ENCODE measurements at places on chromosomes 11 and 22. TPM values are rescaled to one million over a fixed set of nuclear protein-coding genes. Genes with fewer than 3 reads are reported as not detected.

GRCh38 chr11:32722255-32722654, 72.2 kb downstream of the CCDC73 start:
- no peak for DNase-seq
- H3K4me3 ChIP-seq: no peak overlapping the region
- H3K4me1 ChIP-seq: no peaks in the 10 kb centered on the region
- no peaks in the 10 kb centered on the region for H3K36me3 ChIP-seq
- H3K27ac ChIP-seq: no peak overlapping the region
- no peaks in the 10 kb centered on the region for H3K27me3 ChIP-seq

Gene APOBEC3A
- 1.8 TPM for total RNA-seq

DNA sequence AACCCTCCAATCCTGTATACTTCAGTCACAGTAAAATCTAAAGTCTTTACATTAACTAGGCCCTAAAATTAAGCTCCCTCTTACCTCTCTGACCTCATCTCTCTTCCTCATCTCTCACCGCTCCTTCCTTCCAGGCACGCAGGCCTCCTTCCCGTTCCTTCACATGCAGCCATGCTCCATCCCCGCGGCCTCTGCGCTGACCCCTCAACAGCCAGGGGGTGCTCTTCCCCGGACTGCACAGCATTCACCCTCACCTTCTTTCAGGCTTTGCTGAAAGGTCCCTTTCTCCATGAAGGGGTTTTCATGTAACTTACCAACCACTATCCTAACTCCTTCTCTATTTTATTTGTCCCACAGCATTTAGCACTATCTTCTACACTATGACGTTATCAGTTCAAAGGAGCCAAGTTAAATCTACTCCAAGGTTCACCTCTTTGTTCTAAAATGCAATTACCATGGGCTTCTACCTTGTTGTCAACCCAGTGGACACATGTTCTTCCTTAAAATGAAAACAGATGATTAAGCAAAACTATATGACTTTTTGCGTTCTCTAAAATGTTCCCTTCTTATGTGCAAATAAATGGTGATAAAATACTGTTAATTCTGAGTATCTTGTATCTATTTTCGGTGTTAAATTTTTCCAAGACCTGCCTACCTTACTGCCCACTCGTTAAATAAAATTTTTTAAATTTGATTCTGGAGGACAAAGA, 57.8 kb upstream of the APOA1 start:
- H3K27me3 ChIP-seq: no peaks in the 10 kb centered on the region
- H3K36me3 ChIP-seq: peaks cover 43% of the 10 kb centered on the region
- DNase-seq: peak; percentile 64

Gene CRYBA4
- not detected for total RNA-seq

DNA sequence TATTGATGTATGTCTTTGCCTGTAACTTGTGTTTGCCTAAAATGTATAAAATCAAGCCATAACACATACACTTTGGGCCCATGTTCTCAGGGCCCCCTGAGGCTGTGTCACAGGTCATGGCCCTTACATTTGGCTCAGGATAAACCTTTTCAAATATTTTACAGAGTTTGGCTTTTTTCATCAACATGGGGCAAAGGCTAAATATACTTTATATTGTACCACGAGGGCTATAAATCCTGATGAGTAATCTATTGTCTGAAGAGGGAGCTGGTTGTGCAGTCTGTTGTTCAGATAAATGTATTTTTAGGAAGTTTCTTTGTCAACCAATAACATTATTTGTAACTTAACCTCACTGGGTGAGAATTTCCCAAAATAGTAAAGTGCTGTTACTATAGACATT, 404.6 kb upstream of the DDI1 start:
- DNase-seq: no peak
- H3K36me3 ChIP-seq: no peaks in the 10 kb centered on the region
- H3K4me1 ChIP-seq: no peaks in the 10 kb centered on the region
- no peak overlapping the region for H3K27ac ChIP-seq
- H3K4me3 ChIP-seq: no peak overlapping the region
